ENCODE measurements at places on chromosomes 12 and 14. TPM values are rescaled to one million over a fixed set of nuclear protein-coding genes. Genes with fewer than 3 reads are reported as not detected.
A peak's percentile ranks its signal among the peaks of the same experiment; 100 is the strongest.

DNA sequence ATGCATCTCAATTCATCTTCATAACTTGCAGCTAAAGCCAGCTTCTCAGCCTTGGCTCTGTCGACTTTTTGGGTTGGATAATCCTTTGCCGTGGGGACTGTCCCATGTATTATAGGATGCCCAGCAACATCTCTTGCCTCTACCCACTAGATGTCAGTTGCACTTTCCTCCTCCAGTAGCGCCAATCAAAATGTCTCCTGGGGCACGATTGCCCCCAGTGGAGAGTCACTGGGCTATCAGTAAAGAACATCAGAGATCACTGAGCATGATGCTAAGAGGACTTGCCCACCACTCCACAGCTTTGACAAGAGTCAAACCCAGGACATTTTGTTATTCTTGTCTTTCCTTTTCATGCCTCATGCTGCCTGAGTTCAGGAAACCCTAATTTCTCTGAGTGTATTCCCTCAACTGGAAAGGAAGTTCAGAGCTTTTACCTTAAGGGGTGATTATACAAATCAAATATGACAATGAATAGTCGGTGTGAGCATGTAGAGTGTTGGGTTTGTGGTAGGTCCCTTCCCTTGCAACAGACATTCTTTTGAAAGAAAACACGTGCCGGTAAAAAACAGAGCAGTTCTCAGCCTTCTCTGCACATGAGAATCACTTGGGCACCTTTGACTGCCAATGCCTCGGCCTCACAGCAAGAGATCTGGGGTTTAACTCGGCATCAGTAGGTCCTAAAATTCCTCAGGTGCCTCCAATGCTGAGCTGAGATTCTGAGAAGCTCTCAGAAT is 980.6 kb downstream of the VRK1 start:
- no peak for DNase-seq

DNA sequence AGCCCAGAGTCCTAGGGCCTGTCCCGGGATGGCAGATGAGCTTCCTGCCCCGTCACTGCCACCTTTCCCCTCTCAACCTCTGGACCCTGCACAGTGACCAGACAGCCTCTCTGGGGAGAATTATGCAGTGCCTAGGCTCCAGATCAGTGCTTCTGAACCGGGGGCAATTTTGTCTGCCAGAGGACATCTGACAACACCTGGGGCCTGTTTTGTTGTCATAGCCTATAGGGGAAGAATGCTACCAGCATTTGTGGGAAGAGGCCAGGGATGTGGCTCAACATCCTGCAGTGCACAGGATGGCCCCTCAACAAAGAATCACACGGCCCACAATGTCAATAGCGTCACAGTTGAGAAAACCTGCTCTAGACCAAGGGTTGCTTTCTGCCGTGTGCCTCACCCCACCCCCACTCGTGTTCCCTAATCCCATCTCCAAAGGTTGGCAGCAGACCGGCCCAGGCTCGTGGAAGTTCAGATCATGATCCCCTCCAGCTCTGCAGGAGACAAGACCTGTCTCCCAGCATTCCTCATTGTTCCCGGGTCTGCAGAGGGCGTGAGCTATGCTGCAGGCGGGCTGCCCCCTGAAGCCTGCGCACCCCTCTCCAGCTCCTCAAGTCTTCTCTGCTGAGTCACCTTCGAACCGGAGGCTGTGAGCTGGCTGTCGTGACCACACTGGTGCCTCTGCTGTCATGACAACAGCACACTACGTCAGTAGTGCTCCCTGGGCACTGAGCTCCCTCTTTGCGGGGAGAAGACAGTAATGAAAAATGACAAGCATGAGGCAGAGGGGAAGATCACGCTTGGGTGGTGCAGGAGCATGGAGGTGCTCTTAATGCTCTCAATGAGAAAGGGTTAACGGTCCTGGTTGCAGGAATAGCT is 2.0 kb upstream of the GAPDH start:
- DNase-seq, result peak; percentile 90

- DNase-seq, result peak; percentile 47
Observed at GRCh38 chr14:99141236-99141635, 130.8 kb downstream of the BCL11B start.

DNA sequence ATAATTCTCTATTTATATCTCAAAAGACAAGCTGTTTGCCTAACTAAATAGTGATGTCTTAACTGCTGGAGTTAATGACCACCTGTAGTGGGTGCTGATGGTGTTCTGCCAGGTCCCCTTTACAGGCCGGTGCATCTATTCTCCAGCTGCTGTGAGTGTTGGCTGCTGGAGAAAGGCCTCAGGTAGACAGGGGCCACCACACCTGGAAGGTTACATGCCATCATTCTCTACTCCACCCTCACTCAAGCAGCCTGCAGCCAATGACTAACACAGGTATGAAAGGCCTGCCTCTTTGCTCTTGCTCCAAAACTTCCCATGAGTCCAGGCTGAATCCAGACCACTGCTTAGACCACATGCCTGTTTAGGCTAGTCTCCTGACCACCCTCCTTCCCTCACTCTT is 73.9 kb downstream of the RPS6KA5 start:
- DNase-seq, result no peak

The ERP27 gene
- not detected for total RNA-seq

- no peak for DNase-seq
Observed at GRCh38 chr14:39113685-39114072, 444 bp upstream of the GEMIN2 start.

GRCh38 chr14:53470351-53471043 is 317.4 kb upstream of the DDHD1 start:
- no peak for DNase-seq

DNA sequence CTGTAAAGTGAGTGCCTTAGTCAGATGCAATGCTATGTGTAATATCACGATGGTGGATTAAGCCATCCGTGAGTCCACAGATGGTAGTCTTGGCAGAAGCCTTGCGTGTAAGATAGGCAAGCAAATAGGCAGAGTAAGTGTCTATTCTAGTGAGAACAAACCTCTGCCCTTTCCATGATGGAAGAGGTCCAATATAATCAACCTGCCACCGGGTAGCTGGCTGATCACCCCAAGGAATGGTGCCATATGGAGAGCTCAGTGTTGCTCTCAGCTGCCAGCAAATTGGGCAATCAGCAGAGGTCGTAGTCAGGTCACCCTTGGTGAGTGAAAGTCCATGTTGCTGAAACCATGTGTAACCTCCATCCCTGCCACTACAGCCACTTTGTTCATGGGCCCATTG is 371.2 kb upstream of the LRFN5 start:
- DNase-seq, result no peak

- DNase-seq, result no peak
Observed at GRCh38 chr12:100963381-100963780, 168.8 kb downstream of the ANO4 start.

GRCh38 chr12:54019924-54020590 is 8.2 kb upstream of the HOXC6 start:
- DNase-seq, result no peak

DNA sequence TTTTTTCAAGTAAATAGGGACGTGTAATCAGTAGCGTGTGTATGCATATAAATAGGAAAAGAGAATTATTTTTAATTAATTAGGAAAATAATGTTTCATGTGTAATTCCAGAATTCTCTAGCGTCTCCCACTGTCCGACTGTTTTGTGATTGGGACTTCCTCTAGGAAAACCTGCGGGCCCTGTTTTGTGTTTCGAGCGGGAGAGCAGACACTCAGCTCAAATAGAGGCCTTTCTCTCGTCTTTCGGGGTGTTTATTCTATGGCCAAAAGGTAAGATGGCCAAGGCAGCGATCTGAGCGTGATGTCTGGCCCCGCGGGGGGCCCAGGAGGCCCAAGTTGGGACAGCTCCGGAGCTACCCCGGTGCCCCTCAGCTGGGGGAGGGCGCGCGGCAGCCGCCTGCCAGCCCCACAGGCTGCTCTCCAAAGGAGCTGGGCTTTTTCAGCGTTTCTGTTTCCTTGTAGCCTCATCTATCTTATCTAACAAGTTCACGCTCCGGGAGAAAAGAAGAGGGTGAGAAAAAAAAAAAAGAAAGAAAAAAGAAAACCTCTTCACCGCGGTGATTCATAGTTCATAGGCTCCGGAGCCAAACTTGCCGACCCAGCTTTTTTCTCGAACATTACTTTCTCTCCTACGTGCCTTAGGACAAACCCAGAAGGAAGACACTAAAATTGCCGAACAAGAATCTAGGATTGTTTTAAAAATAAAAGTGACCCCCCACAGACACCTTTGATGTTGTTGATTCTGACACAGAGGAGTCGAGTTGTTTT is 7.5 kb upstream of the FOXG1 start:
- DNase-seq, result no peak

The NKX2-8 gene
- total RNA-seq, result not detected
